ENCODE measurements at places on chromosomes 6 and 20.

- no peak for DNase-seq
Observed at GRCh38 chr20:48295445-48295903, 510.2 kb upstream of the SULF2 start.

GRCh38 chr6:135861189-135861588 lies 9.7 kb downstream of the PDE7B start:
- no peak for DNase-seq

DNA sequence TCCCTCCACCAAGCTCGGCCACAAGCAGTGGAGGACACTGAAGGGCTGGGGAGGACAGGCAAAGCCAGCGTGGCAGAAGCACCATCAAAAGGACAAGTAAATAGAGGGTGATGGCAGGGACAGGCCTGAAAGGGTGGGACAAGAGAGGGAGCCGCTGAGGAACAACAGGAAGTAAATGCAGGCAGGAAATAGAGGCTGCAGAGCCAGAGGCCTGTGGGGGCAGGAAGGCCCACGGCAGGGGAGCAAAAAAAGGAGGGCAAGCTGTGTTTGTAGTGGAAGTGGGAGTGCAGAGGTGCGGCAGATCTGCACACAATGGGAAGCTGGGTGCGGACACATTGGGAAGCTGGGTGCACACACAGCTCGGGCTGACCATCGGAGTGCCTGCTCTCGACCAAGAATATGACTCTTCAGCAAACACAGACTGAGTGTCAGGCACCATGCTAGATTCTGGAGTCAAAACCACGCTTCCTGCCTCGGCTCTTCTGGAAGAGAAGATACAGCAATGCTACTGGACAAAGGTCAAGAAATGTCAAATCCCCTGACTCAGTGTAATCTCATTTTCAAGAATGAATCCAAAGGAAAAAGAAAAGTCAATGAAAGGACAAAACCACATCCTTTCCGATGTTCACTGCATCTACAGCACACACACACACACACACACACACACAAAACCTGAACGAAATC lies 40.4 kb upstream of the RAB22A start:
- no peak for DNase-seq

- no peak for DNase-seq
Observed at GRCh38 chr6:157607317-157608109, 215.5 kb upstream of the SNX9 start.

DNA sequence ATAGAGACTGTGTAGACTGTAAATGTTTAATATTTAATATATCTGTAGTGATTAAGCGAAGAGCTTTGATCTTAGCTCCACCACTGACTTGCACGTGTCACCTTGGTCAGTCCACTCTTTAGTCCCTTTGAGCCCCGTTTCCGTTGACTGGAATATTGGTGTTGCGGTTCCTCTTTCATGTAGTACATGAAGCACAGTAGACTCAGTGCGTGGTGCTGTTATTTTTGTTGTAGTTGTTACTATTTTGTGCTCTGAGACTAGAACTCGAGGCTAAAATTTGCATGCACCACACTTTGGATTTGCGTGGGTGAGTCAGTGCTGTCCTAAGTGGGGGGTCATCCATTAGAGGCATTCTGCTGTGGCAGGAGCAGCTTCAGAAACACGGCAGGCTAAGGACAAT lies 291.4 kb downstream of the QKI start:
- no peak for DNase-seq

GRCh38 chr6:113375950-113376846 lies 480.9 kb upstream of the MARCKS start:
- DNase-seq, result no peak

DNA sequence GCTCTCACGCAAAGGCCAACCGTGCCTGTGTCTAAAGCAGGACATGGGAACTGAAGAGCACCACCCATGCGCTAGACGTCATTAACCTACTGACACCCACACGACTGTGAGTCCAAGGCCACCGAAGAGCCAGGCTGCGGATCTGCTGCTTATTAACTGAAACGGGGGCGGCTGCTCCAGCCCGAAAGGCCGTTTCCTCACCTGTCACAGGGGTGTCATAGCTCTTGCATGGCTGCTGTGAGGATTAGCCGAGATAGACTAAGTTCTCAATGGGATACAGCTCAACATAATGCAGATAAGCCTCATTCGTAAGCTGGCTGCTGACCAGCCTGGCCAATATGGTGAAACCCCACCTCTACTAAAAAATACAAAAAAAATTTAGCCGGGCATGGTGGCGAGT lies 26.7 kb downstream of the OVOL2 start:
- no peak for DNase-seq

- DNase-seq, result no peak
Observed at GRCh38 chr20:23654000-23654399, 16.2 kb upstream of the CST3 start.
